Activated T-helper 2 cell treated with anti-CD3 and anti-CD28 coated beads, Interferon-gamma antibody, Interleukin-2, Interleukin-4, amounts not matched to agents 10 μg/mL and 5 μg/mL and 100 μg/mL, durations not matched to agents 14 hours and 24 hours and 36 hours (primary cell): ENCODE measurements at places on chromosomes 1 and 21. TPM values are rescaled to one million over a fixed set of nuclear protein-coding genes. Genes with fewer than 3 reads are reported as not detected.

DNA sequence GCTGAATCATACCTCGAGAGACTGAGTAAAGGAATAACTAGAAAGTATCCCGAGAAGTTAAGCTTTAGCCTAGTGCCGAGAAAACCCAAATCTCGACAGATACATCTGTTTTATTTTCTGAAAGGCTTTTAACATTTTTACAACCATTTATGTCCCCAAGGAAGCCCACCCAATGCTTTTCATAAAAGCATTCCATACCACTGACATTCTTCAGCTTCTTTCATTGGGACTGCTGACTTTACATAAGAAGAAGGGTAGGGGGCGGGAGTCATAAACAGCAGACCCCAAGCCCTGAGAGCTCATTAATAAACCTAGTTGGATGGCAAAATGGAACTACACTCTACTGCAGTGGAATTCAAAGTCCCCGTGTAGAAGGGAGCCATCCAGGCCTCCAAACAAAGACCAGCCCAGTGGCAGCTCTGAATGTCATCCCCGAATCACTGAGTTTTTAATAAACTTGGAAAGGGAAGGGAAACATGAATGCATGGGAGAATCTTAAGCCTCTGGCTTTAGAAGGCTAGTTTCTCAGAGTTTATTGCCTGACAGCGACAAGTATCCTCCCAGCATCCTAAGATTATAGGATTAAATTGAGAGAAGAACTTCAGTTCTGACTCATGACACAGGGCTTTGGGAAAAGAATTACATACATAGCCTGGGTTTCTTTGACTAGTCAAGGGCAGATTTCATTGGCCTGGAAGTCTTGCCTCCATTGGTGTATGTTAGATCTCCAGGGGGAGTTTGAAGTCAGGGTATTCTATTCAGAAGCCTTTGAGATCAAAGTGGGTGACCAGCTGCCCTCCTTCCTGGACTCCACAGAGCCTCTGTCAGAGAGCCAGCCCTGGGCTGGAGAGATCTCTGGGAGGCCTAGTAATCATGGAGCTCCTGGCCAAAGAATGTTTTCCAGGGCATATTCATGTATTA, 3.7 kb downstream of the ATF3 start:
- H3K4me3 ChIP-seq, result no peak overlapping the region
- peaks cover 44% of the 10 kb centered on the region for H3K36me3 ChIP-seq
- H3K4me1 ChIP-seq, result peaks cover 33% of the 10 kb centered on the region
- no peak for DNase-seq
- H3K27ac ChIP-seq, result no peak overlapping the region

- no peaks in the 10 kb centered on the region for H3K4me1 ChIP-seq
- no peak overlapping the region for H3K4me3 ChIP-seq
- no peak overlapping the region for H3K27ac ChIP-seq
Measured at GRCh38 chr1:226034482-226034881, 28.0 kb upstream of the H3-3A start.

GRCh38 chr1:207494171-207494570, 1.8 kb upstream of the CR1 start:
- peaks cover 9% of the 10 kb centered on the region for H3K4me1 ChIP-seq
- no peak overlapping the region for H3K27ac ChIP-seq

GRCh38 chr1:171384496-171384895, 70.5 kb downstream of the FMO4 start:
- H3K27ac ChIP-seq, result no peak overlapping the region
- no peak overlapping the region for H3K4me3 ChIP-seq
- H3K36me3 ChIP-seq, result no peaks in the 10 kb centered on the region
- H3K27me3 ChIP-seq, result no peaks in the 10 kb centered on the region
- no peaks in the 10 kb centered on the region for H3K4me1 ChIP-seq

- H3K4me1 ChIP-seq, result no peaks in the 10 kb centered on the region
- H3K4me3 ChIP-seq, result no peak overlapping the region
- H3K27me3 ChIP-seq, result no peaks in the 10 kb centered on the region
- peaks cover 42% of the 10 kb centered on the region for H3K36me3 ChIP-seq
- H3K27ac ChIP-seq, result no peak overlapping the region
Measured at GRCh38 chr1:179921981-179922872, 32.4 kb upstream of the CEP350 start.

- H3K27ac ChIP-seq, result no peak overlapping the region
- H3K27me3 ChIP-seq, result peaks cover 16% of the 10 kb centered on the region
- H3K4me3 ChIP-seq, result no peak overlapping the region
- no peak for DNase-seq
- no peaks in the 10 kb centered on the region for H3K36me3 ChIP-seq
- H3K4me1 ChIP-seq, result no peaks in the 10 kb centered on the region
Measured at GRCh38 chr1:180534214-180534613, 24.6 kb upstream of the OVAAL start.

DNA sequence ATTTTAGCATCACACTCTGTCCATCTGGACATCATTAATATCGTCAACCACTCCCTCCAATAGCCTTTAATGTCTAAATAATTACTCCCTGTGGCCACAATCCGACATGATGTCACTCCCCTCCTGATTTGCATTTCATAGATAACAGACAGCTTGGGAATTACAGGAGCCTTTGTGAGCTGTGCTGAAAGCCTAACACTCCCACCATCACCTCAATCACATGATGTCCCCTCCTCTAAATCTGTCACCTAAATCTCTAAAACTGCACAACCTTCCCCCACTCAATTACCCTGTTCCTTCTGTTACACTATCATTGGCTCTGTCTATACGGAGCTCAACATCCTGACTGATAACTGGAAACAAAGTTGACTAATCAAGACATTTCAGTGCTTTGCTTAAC, 14.3 kb downstream of the NHLH2 start:
- DNase-seq, result no peak
- H3K27me3 ChIP-seq, result peaks cover 62% of the 10 kb centered on the region
- no peak overlapping the region for H3K4me3 ChIP-seq
- no peak overlapping the region for H3K27ac ChIP-seq
- H3K36me3 ChIP-seq, result no peaks in the 10 kb centered on the region

DNA sequence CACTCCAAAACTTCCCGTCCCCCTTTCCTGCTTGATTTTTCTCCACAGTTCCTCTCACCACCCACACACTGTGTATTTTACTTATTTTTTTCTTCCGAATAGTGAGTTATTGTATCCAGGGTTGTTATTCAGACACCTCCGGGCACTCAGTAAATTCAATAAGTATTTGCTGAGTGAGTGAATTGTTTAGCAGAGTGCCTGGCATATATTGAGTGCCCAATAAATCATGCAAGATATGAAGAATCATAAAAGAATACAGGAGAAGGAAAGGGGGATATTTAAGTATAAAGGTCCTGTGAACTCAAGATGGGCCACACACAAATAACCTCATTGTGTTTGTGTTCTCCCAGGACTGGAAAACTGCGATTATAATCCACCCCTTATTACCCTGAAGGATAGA, 139.9 kb downstream of the GALNT2 start:
- DNase-seq, result no peak
- peaks cover 31% of the 10 kb centered on the region for H3K36me3 ChIP-seq
- no peaks in the 10 kb centered on the region for H3K27me3 ChIP-seq
- H3K4me1 ChIP-seq, result peaks cover 58% of the 10 kb centered on the region
- peak overlapping the region; percentile 12 for H3K27ac ChIP-seq

DNA sequence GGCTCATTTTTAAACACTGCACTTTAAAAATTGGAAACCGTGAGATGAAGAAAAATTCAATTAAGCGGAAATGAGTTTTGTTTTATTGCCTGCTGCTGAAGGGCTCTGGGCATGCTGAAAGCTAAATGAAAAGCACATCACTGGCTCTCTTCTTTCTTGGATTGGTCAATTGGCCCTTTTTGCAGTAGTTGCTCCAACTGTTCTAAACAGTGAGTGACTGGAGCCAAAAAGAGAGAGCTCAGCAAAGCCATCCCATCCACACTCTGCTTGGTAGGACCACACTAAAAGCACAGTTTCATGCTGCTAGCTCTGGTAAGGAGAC, 48.1 kb downstream of the LHX4 start:
- DNase-seq, result no peak
- no peak overlapping the region for H3K27ac ChIP-seq
- H3K36me3 ChIP-seq, result peaks cover 10% of the 10 kb centered on the region
- no peak overlapping the region for H3K4me3 ChIP-seq
- H3K27me3 ChIP-seq, result no peaks in the 10 kb centered on the region

DNA sequence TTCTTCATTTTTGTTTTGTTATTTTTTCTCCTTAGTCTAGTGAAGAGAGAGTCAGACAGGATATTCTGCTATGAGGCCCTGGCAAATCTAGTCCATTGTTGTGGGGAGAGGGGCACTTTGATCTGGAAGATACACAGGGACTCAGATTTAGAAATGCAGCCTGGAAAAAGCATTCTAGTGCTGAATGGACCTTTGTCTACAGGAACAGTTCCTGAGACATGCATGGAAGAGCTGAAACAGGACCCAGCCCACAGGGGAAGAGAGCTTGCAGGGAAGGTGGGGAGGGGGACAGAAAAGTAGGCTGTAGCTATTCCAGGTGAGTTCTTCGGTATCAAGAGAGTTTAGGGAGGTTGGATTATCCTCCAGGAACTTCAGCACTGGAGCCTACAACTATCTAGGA, 98.5 kb downstream of the AKT3 start:
- H3K4me1 ChIP-seq, result peaks cover 7% of the 10 kb centered on the region
- DNase-seq, result no peak
- no peak overlapping the region for H3K27ac ChIP-seq
- no peak overlapping the region for H3K4me3 ChIP-seq
- no peaks in the 10 kb centered on the region for H3K36me3 ChIP-seq

DNA sequence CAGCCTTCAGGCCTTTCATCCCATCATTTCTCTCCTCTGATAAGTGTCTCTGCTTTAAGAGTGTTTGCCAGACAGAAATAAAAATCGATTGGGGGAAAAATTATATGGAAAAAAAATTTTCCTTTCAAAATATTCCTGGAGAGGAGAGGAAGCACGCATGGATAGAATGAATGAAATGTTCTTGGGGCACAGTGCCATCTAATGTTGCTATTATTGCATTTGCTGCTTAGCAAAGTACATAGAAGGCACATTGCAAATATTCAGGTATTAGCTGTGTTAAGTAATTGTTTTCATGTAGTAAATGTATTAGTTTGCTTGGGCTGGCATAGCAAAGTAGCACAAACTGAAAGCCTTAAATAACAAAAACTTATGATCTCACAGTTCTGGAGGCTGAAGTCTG, 18.1 kb downstream of the B3GALT5 start:
- no peaks in the 10 kb centered on the region for H3K27me3 ChIP-seq
- no peaks in the 10 kb centered on the region for H3K36me3 ChIP-seq
- no peaks in the 10 kb centered on the region for H3K4me1 ChIP-seq
- DNase-seq, result no peak

The NBPF4 gene
- total RNA-seq, result 0.43 and 0.97 TPM in 2 replicates

The C1orf52 gene
- 23.9 and 25.8 TPM in 2 replicates for total RNA-seq

The LAMC2 gene
- total RNA-seq, result not detected in 2 replicates

The CLCA4 gene
- not detected in 2 replicates for total RNA-seq

The AGO3 gene
- total RNA-seq, result 21.2 and 26.7 TPM in 2 replicates

The OR4F29 gene
- not detected in 2 replicates for total RNA-seq

The NR1I3 gene
- not detected in 2 replicates for total RNA-seq
